ENCODE measurements at places on chromosomes 1 and 21.

- no peak for DNase-seq
Observed at GRCh38 chr1:58899587-58900271, 115.9 kb upstream of the JUN start.

- no peak for DNase-seq
Observed at GRCh38 chr1:100535264-100535663, 2.7 kb upstream of the GPR88 start.

DNA sequence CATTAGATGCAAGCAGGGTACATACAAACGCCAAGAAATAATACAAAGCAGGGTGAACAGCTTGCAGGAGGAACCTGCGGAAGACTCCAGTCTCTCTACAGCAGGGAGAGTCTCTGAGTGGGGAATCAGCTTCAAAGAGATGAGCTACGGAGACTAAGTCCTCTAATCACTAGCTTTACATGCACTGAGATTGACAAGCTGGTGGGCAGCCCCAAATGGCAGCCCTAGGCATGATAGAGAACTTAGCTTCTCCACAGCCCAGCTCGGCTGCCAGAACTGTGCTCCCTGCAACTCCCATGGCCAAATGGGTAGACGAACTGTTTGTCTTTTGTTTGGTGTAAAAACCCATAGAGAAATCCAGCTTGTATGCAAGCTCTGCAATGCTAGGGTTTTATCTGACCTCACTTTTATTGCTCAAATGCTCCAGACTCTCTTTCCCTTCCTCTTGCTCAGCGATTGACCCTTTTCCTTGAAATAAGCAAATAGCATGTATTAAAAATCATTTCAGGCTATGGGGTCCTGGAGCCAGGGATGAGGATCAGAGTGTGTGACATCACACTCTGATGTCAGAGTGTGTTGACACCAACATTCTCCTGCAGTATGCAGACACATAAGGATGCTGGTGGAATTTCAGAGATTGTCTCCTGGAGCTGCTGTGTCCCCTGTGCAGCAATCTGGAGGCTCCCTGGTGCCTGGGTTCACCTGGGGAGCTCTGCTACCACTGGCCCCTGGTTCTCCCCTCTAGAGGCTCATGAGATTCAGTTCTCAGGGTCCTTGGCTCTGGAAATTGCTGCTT is 238.5 kb downstream of the TTLL7 start:
- DNase-seq: no peak

GRCh38 chr21:41254090-41254700 is 62.4 kb upstream of the FAM3B start:
- no peak for DNase-seq

DNA sequence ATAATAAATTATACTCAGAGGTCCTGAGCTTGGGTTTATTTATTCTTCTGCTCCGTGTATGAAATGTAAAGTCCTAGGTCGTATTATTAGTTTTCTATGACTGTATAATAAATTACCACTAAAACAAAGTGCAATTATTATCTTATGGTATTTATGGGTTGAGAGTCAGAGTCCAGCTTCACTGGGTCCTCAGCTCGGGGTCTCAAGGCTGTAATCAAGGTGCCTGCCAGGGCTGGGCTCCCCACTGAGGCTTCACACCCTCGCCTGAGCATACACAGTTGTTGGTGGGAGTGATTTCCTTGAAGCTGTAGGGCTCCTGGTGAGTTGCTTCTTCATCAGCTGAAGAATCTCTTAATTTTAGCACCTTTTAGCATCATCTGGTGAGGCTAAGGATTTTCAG is 15.2 kb downstream of the UBASH3A start:
- no peak for DNase-seq

- no peak for DNase-seq
Observed at GRCh38 chr1:9388335-9389180, 95.9 kb downstream of the SPSB1 start.

DNA sequence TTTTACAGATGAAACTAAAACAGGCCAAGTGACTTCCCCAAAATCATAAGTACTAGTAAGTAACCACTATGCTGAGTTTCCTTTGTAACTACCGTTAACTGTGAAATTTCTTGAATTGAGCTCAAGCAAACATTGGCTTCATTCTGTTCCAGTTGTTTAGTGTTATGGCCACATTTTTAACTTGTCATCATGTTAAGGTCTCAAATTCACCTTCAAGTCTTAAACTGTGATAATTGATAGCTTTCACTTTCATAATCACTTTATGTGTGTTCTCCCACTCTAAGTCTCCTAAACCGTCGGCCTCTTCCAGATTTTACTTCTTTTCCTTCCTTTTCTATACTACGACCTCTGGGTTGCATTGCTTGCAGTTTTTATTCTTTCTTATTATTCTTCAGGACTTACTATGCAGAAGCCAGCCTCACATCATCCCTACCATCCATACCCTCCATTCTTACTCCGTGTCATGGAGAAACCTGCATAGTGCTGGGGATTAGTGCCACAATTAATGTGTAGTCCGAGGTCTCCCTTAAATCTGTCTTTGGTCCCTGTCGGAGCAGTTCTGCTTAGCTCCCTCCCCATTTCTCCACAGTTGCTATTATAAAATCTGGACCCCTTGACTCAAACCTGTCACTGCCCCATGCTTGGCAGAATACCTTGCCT is 5.8 kb downstream of the KIF1B start:
- DNase-seq: peak; percentile 50

DNA sequence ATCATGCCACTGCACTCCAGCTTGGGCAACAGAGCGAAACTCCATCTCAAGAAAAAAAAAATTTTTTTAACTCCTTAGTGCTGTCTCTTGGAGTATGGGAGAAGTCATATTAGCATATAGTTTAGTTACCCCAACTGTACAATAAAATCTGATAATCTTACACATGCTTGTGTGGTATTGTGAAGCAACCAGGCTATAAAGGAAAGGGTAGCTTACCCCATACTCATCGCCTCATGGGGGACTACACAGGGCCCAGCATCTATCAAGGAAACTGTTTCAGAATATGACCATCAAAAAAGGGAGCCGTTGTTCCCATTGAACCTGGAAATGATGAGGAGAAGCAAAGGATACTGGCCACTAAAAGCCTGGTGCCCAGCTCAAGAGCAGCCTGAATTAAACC is 3.0 kb upstream of the TRAF3IP3 start:
- DNase-seq: no peak

DNA sequence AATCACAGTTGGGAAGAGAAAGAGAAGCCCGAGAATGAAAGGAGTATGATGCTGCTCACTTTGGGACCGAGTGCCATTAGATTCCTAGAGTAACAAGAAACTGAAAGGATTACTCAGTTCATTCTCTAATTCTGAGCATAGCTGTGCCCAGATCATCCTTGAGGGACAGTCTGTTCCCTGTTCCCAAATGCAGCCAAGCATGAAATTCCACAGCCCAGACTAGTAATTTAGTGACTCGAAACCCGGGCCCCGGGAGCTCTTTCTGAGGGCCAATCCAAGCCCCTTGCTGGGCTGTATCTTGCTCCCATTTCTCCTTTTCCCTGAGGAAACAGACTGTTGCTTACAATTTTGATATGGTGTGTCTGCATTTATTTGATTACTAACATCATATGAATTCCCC is 30.0 kb upstream of the ETS2 start:
- no peak for DNase-seq

GRCh38 chr1:61980561-61980960 is 214.1 kb upstream of the L1TD1 start:
- peak; percentile 2 for DNase-seq

DNA sequence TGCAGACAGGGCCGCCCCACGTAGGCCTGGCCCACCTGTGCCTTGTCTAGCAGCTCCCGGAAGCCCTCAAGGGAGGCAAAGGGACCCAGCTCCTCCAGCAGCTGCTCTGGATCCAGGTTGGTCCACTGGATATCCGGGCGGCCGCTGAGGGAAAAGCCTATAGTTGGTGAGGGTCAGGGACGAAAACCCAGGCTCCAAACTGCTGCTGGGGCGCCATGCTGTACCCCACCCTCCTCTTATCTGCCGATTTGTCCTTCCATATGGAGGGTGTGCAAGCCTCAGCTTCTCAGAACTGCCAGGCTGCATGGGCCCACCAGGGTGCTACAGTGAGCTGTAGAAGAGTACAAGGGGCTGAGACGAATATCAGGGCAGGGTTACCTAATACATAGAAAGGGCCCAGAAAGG is 12.2 kb downstream of the PTCH2 start:
- no peak for DNase-seq

DNA sequence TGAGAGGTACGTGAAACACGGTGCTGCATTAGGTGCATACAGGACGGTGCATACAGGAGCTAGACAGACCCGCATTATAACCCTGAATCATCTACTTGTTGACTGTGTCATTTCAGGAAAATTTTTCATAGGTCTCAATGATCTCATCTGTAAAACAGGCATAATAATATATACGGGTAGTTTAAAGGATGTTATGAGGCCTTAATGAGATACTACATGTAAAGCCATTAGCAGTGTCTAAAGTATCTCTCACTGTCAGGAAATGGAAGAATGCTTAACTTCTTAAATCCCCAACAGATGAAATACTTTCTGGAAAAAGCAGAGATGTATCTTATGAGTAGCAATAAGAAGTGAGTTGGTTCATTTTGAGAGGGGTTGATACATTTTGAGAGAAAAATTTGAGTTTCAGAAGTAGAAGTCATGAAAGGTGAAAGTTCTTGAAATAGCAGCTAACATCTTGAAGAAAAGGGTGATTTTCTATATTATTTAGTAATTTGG is 669.6 kb downstream of the PTPRC start:
- DNase-seq: peak; percentile 72

GRCh38 chr1:45643321-45643720 is 19.5 kb upstream of the CCDC17 start:
- DNase-seq: no peak

DNA sequence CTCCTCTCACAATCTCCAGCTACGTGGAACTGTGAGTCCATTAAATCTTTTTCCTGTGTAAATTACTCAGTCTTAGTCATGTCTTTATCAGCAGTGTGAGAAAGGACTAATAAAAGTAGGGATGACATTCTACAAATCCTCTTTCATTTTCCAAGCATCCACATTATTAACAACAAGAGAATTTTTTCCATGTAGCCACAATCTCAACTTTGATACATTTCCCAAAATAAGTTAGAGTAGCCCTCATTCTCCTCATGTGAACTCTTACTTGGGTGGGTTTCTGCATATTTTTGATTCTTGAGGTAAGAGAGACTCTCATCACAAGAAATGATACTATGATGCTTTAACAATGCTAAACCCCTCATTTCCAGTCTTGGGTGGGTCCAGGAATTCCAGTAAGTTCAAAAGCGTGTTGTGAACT is 52.8 kb downstream of the TNFSF18 start:
- no peak for DNase-seq

DNA sequence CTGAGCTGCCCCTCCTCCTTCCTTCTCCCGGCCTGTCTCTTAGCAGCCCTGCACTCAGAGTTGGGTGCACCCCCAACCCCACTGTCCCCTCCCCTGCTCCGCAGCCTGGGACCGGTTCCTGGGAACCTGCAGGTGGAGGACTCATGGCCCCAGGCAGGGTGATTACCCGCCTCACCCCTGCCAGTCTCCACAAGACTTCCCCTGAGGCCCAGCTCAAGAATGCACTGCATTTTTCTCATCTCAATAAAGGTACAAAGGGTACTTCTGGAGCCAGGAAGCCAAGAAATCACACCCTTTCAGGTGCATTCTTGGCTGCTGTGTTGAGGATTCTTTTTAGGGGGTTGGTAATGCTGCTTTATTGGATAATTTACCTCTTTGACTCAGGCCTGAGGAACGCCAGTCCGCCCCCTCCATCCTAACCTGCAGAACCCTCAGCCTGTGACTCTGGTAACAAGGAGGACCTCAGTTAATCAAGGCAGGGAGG is 126.3 kb upstream of the TMPRSS2 start:
- DNase-seq: no peak

DNA sequence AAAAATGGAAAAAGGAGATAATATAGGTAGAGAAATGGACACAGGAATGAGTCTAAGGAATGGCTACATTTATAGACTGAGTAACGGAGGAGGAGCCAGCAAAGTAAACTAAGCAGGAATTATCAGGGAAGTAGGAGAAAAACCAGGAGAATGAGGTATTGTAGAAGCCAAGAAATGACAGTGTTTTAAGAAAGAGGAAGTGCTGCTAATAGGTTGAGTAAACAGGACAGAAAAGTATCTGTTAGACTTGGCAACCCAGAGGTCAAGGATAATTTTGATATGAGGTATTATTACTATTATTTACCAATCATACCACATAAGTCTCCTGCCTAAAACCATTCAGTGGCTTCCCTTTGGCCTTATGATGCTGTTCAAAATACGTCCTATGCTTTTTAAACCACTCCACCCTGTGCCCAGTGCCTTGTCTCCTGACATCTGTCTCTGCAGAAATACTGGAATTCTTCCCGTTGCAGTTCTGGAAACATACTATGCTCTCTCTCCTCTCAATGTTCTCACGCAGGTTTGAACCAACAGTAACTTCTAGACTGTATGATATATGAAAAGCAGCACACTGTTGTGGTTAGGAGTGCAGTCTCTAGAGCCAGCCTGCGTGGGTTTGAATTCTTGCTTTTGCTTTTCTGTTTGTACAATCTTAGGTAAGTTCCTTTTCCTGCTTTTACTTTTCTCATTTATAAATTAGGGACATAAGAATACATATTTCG is 24.6 kb upstream of the NEK7 start:
- no peak for DNase-seq

- DNase-seq: no peak
Observed at GRCh38 chr21:46287541-46287940, 1.4 kb downstream of the YBEY start.

GRCh38 chr21:44986471-44987291 is 46.9 kb downstream of the SLX9 start:
- no peak for DNase-seq

- DNase-seq: no peak
Observed at GRCh38 chr1:167698313-167698712, 23.5 kb upstream of the MPZL1 start.

DNA sequence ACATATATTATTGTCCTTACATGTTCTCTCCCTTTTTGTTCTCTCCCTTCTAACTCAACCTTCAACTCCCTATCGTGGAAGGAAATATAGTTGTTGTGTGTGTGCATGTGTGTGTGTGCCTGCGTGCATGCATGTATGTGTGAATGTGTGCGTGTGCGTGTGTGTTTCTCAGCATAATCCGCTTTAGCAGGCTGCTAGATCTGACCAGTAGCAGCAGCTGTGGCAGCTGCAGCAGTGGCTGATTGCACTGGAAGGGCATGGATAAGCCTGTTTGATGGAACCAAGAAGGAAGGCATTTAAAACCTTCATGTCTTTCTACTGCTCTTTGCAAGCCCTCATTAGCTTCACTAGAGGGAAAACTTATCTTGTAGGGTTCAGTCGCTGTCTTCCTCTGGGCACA is 65.6 kb upstream of the IRF2BP2 start:
- DNase-seq: no peak

- DNase-seq: no peak
Observed at GRCh38 chr1:225825078-225825477, 15.2 kb downstream of the EPHX1 start.

- DNase-seq: no peak
Observed at GRCh38 chr1:208499601-208500000, 255.4 kb upstream of the PLXNA2 start.

DNA sequence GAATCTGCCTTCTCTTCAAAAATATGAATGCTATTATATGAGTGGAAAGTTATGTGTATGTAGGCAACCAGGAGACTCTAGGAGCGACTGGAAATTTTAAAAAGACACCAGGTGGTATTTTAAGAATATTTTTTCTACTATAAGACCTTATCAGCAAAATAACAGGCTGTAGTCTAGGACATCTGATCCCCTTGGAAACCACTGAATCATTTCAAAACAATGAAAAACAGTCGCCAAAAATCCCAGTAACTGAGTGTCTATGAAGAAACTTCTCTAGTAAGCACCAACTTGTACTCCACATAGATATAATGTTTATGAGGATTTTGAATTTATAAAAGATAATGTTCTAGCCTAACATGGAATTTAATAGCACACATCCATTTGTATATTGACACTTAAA is 358.5 kb downstream of the GPATCH2 start:
- DNase-seq: no peak

Data from activated CD4-positive, alpha-beta T cell treated with anti-CD3 and anti-CD28 coated beads, Interleukin-2, amount 50 U/mL, for 16 hours (primary cell).